Fibroblast of skin of right quadriceps (primary cell): ENCODE measurements at places on chromosomes 2 and 18.

- peak; percentile 42 for DNase-seq
Measured at GRCh38 chr2:189178054-189178453, 1.5 kb downstream of the COL5A2 start.

DNA sequence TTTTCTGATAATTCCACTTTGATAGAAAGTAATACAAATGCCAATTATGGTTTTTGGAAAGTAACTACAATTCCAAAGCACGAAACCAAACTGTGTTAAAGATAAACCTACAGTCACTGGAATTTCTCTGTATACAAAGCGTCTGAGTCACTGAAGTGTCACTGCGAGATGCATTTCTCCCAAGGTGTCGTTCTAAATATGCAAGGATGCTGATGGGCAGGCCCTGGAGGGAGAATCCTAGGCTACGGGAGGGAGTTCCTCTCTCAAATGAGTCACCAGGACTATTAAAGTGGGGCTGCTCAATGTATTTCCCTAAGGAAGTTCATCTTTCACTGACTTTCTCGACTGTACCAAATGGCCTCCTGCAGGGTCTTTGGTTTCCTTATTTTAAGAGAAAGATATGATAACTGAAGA is 163.8 kb upstream of the STK17B start:
- DNase-seq, result peak; percentile 93

DNA sequence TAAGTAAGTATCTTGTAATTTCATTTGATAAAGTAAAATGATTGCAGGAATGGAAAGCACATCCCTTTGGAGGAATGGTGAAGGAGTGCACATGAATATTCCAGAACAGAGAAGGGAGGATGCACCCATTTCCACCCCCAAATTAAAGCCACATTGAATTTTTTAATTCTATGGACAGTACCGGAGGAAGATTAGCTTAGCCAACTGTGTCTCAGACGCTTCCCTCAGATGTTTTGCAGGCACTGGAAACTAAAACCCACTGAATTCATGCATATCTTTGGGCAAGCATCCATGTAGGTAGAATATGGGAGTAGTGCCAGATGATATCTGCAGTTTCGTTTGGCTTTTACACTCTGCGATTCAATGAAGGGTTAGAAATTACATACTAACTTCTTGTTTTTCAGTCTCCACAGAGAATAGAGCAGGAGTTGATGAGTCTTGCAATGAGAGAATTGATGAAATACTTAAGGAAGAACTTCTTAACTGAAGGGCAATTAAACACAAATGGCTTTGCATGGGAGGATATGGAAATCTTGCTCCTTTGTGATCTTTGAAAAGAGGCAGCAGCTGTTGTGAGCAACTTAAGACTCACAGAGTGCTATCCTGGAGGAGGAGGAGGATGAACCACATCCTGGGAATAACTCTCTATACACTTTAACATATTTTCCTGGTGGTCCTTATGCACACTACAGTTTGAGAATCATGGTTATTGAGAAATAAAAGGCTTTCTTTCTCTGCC is 71.7 kb upstream of the MYO3B start:
- no peak for DNase-seq

DNA sequence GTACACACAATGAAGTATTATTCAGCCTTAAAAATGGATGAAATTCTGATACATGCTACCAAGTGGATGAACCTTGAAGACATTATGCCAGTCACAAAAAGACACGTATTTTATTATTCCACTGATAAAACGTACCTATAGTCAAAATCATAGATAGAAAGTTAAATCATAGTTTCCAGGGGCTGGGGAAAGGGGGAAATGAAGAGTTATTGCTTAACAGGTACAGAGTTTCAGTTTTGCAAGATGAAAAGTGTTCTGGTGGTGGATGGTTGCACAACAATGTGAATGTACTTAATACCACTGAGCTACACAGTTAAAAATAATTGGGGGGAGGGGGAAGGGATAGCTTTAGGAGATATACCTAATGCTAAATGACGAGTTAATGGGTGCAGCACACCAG is 279.0 kb upstream of the STON1 start:
- DNase-seq, result peak; percentile 17

DNA sequence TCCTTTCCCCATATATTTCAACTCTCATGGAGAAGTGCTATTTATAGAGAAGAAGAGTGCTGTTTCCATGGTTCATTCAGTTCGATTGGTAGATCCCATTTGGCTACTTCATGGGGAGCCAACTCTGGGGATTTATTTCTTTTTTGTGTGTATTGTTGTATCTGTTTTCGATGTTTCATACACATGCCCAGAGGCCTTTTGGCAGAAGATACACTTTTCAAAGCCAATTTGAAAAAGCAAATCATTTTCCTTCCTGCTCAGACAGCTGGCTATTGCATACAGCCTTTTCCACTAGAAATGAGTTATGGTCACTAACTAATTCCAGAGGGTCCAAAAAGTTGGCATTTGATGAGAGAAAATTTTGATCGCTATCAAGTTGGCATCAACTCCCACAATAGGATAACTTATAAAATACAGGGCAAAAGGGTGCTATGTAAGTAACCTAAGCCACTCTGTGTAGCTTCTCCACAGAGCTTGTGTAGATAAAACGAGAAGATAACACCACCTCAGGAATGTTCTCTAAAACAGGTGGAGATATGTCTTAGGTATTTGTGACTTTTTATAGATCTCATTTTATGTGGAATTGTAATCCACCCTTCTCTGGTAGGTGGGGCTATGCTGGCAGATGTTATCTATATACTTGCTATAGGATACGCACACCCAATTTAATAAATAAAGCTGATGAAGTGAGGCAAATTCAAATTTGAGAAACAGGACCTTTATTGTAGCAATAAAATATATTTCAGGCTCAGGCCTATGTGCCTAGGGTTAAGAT is 798.5 kb downstream of the SATB2 start:
- DNase-seq, result no peak

- DNase-seq, result no peak
Measured at GRCh38 chr2:226772389-226773179, 27.0 kb downstream of the IRS1 start.
